ENCODE measurements at places on chromosomes 7 and 10.

DNA sequence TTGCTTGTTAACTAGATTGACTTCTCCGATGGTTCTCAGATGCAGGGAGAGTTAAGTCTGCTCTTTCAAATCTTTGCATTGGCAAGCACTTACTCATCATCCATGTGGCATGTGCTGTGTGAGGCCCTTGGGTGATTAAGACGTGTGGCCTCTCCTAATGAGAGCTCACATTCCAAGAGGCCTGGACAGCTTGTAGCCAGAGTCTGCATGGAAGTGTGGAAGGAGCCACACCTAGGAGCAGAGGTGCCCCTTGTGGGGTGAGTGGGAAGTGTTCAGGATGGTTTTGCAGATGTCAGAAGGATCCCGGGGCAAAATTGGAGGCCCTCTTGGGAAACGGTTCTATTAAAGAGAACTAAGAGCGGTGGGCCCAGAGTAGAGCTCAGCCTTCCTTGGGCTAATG lies 225.9 kb downstream of the PAXIP1 start:
- no peak for DNase-seq

GRCh38 chr7:99679032-99679399 lies 780 bp downstream of the CYP3A5 start:
- DNase-seq = no peak

DNA sequence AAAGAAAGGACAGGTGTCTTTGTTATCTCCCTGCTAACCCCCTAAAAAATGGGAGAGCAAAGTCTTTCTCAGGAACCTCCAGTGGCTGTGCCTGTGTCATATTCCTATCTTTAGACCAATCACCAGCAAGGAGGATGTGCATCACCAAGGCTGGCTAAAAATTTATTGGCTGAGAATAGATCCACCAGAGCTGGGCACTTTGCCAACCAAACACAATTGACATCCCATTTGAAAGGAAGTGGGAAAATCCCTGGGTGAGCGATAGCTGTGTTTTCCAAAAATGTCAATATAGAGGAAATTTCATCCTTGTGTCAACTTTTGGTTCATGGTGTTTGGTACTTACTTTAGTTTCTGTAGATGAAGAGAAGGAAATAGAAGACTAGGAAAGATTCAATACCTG lies 13.1 kb upstream of the GPR141 start:
- no peak for DNase-seq

DNA sequence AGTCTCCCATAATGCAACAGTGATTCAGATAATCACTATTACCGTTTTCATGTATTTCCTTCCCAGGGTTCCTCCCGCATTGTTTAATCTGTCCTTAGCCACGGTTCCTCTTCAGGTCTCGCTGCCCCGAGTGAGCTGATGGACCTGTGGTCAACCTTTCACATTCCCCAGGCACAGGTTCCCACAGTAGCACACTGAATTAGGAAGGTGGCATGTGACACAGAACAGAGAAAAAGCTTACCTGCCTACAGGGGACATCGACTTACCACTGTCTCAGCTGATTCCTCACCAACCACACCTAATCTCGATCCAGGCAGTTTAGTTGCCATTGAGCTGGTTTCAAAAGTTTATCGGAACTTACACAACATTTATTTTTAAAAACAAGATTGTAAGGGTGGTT lies 72.2 kb downstream of the MTURN start:
- no peak for DNase-seq

DNA sequence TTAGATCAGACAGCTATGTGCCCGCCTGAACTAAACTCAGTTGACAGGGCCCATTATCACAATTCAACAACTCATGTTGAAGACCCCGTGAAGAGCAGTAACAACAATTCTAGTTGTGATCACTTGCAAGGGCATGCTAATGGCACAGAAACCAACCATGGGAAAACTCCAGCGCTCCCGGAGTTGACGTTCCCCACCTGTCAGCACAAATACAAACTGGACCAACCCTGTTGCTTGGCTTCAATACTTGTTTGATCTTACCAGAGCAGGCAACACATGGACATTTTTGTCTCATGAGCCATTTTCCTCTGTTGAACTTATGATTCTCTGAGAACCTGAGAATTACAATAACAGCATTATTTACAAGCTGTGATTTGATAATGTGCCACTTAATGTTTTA lies 119.0 kb upstream of the LANCL2 start:
- DNase-seq = no peak

- no peak for DNase-seq
Observed at GRCh38 chr10:77456414-77456813, 181.2 kb downstream of the KCNMA1 start.

GRCh38 chr10:48554656-48555055 lies 50.2 kb downstream of the ARHGAP22 start:
- DNase-seq = no peak

DNA sequence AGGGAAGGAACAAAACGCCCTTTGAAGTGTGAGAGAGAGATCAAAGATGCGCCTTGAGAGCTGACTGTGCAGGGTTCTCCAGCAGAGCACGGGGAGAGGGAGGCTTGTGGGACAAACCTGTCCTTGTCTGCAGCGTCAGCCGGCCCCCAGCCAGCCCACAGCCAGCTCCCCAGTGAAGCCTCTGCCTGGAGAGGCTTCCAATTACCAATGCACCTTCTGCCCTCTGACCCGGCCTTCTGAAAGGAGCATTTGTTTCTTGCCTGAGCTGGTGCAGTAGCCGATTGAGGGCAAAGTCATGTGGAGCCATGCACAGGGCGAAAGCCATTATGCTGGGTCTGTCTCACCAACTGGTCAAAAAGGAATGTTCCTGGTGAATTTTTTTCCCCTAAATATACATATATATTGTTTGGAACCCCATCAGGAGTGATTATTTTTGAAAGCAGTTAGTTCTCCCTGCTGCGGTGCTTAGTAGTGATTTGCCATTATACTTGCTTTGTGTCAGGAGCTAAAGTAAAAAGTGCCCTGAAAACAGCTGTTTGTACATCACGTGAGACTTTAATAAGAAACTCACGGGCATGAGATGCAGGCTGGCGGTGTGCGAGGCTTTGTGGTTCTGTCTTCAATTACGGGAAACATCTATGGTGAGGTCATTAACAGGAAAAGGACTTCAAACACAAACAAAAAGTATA lies 268.6 kb downstream of the KLF6 start:
- no peak for DNase-seq

- no peak for DNase-seq
Observed at GRCh38 chr10:100723180-100723579, 22.2 kb upstream of the PAX2 start.

DNA sequence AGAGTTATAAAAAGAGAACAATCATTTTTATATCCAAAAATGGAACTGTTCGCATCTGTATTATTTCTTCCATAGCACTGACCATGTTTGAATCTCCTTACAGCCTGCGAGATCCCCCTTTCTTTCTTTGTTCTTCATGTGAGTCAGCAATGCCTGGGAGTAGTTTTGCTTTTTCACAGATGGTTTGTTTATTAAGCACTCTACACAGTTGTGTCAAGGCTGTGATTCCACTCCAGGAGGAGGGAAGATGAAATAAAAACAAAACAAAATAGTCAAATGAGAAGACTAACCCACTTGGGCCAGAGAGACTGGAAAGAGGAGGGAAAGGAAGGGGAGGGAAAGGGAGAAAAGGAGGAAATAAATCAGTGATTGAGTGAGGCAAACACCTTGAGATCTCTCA lies 7.8 kb downstream of the LIPF start:
- no peak for DNase-seq

GRCh38 chr7:150997075-150997511 lies 6.3 kb downstream of the NOS3 start:
- no peak for DNase-seq

Data from CD4-positive, alpha-beta T cell (primary cell).